ENCODE measurements at places on chromosomes 3 and 15.
A peak's percentile ranks its signal among the peaks of the same experiment; 100 is the strongest.

DNA sequence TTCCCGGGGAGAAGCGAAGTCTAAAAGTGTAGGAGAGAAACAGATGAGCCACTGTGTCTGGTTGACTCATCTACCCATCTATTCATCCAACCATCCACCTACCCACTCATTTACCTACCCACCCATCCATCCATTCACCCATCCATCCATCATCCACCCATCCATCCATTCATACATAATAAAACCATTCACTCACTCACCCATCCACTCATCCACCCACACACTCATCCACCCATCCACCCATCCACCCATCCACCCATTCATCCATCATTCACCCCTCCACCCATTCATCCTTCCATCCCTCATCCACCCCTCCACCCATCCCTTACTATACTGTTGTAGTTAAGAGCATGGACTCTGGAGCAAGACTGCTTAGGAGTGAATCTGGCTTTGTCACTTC, 136.4 kb upstream of the ATP2B2 start:
- no peak for DNase-seq

DNA sequence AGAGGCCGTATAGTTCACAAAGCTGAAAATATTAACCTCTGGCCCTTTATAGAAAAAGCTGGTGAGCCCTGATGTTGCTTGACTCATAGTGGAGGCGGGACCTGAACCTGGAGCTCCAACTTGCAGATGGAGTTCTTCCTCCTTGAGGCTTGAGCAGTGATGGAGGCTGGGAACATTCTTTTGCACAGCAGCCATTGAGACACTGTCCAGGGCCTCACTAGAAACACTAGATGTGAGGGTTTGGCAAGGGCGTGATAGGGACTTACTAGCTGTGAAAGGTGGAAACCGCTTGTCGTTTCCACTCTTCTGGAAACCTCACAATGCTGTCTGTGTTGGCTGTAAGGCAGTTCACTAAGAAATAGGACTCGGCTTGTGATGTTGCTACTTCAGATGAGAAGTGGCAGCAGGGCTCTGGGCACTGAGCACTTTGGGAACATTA, 12.5 kb downstream of the SMAD6 start:
- no peak for DNase-seq

- DNase-seq = no peak
Observed at GRCh38 chr3:34263101-34263621, 464.7 kb downstream of the PDCD6IP start.

DNA sequence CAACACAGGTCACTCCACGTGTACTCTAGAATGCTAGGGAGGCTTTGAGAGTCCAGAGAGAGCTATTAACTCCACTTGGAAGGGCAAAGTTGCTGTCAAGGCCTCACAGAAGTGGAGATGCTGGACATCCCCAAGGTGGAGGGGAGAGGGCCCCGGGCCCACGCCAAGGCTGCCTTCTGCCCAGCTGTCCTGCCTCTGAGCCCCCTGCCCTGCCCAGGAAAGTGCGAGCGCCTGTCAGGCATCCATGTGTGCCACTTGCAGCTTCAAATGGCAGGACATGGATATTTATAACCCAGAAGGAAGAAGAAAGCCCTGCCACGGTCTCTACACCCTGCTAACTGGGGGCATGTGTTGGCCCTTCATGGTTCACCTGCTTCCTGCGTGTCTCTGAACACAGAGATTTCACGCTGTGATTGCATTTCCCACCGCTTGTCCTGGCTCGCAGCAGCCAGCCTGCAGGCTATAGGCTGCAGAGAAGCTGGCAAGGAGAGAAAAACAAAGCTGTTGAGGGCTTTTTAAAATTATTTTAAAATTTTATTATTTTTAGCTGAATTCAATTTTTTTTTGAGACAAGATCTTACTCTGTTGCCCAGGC, 17.0 kb downstream of the ANKDD1A start:
- no peak for DNase-seq

DNA sequence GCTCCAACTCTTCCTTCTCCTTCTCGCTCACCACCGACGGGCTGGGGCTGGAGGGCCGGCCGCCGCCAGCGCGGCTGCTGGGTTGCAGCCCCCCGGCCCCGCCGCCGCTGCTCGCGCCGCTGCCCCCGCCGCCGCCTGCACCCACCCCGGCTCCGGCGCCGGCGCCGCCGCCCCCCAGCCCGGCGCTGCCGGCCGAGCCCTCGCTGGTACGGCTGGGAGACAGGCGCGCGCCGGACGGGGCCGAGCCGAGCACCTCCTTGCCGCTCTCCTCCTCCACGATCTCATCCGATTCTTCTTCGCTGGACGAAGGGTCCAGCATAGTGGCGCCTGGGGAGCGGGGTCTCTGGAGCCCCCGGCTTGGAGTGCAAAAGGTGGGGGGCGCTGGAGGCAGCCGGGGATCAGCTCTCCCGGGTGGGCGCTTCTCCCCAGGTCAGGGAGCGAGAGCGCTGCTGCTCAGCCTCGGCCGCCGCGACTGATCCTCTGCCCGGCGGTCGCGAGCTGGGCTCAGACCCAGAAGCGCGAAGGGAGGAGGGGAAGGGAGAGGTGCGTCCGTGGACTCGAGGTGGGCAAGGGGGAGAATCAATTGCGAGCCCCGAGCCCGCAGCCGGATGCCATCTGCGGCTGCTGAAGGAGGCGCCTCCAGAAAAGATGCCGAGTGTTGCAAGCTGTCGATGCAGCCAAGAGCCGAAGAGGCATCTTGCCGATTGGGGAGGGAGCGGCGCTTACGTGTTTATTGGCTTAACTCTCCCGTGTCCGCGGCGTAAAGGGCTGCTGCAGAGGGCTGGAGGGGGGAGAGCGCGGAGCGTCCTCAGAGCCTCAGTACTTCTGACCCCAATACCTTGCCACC, at the start of gene CADPS:
TSS of gene CADPS (minus strand) at position 706 of the 847 bp plus-strand sequence. CDS start at position 319, 387 bp downstream.
- no peak for DNase-seq

GRCh38 chr15:75112848-75113492, 88.7 kb upstream of the C15orf39 start:
- DNase-seq = no peak

DNA sequence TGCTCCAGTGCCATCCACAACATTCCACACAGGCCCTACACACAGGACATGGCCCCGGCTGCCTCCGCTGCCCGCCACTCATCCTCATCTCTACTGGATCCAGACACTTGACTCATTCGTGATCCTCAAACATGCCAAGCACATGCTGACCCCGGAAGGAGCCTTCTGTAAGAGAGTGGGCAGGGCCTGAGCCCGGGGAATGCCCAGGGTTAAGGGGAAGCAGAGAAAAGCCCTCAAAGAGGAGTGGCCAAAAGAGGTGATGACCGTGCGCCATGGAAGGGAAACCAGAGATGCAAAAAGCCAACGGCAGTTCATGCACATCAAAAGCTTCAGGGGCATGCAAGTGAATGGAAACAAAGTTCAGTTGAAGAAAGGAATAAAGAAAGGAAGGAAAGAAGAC, 46.1 kb downstream of the RFTN1 start:
- no peak for DNase-seq

DNA sequence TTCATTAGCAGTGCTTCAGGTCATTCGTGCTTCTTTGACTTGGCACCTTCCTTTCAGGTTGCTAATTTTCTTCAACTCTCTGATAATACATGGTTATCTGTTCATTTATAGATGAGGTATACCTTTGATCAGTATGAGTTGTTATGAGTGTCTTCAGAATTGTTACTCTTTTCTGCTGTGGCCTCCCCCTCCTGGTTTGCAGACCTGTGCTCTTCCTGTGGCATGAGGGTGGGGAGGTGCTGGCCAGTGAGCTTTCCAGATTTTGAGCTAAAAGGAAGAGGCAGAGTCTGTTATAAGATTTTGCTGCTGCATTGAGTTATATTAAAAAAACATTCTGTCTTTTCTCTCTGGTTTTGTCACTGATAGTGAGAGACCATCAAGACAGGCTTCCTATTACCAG, 30.8 kb upstream of the GOLGA6L9 start:
- DNase-seq = no peak

DNA sequence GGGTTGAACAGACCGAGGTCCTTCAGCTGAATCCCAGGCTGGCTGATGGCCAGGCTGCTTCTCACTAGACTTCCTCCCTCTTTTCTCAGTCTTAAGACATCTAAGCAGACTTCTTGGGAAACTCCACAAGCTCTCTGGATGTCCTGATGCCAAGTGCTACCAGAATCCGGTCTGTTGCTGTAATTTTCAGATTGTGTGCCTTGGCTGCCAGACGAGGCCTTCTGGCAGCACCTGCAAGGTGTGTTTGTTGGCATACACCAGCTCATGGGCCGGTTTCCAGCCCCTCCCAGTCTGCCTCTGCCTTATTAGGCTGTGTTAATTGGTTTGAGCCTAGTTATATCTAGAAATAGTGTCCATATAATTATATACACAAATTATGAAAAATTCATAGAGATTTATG, 120.6 kb downstream of the TNIK start:
- no peak for DNase-seq

GRCh38 chr3:77373619-77374018, 333.7 kb downstream of the ROBO2 start:
- no peak for DNase-seq

GRCh38 chr15:52352086-52352485, 56.5 kb upstream of the MYO5C start:
- DNase-seq = no peak

- no peak for DNase-seq
Observed at GRCh38 chr3:59191651-59192050, 141.8 kb upstream of the CFAP20DC start.

DNA sequence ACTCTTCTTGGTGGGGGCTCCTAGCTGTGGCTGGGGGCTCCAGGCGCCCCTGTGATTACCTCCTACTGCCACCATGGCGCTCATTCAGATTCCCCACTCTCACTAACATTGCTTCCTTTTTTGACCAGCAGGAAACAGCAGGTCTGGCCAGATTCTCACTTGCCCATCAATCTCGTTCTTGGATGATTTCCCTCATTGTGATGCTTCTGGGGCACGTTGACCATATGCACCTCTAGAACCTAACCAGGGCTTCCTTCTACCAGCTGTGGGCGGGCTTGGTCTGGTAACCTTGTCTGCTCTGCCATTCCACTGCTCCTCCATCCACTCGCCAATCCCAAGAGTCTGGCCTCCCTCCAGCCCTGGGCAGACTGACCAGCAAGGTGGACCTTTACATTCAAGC, 35.9 kb upstream of the PTPN23 start:
- DNase-seq = no peak

GRCh38 chr15:78727561-78727960, 83.7 kb downstream of the ADAMTS7 start:
- DNase-seq = no peak

DNA sequence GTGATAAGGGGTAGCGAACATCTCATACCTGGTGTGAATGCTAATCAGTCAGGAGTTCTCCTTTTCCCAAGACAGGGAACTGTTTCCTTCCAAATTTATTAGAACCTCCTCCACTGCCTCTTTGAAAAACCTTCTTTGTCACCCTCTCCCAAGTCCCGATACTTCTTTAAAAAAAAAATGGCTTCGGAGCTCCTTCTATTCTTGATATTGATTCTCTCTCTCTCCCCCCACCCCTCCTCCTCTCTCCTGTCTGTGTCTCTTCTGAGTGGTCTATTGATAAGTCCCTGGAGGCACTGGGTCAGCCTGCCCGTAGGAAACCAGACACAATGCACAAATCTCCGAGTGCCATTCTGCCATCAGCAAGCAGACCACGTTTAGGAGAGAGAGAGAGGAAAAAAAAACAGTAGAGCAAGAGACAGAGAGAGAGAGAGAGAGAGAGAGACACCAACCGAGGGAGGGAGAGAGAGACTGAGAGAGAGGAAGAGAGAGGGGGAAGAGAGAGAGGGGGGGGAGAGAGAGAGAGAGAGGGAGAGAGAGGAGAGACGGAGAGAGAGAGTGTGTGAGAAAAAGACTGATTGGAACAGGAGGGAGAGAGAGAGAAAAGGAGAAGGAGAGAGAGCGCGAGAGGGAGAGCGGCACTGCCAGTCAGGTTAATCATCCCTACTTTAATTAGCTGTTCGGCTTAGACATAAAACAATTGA, 160.9 kb downstream of the TIGIT start:
- DNase-seq = no peak

DNA sequence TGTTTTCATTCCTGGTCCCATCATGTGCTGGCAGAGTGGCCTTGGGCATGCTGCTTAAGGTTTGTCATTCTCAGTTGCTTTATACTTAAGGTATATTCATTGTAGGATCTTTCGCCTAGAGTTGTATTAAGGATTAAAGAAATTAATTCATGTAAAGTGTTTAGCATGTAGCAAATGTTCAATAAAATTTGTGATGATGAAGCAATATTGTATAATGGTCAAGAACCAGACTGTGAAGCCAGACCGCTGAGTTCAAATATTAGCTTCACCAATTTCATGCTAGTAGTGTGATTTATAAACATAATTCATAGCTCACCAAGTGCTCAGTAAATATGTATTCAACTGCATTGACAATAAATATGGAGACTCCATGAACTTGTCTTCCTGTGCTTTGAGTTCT, 178.5 kb downstream of the BBX start:
- DNase-seq = no peak

- DNase-seq = peak; percentile 38
Observed at GRCh38 chr3:123642182-123642956, 57.5 kb upstream of the HACD2 start.

- no peak for DNase-seq
Observed at GRCh38 chr3:60998858-60999257, 252.4 kb downstream of the FHIT start.

DNA sequence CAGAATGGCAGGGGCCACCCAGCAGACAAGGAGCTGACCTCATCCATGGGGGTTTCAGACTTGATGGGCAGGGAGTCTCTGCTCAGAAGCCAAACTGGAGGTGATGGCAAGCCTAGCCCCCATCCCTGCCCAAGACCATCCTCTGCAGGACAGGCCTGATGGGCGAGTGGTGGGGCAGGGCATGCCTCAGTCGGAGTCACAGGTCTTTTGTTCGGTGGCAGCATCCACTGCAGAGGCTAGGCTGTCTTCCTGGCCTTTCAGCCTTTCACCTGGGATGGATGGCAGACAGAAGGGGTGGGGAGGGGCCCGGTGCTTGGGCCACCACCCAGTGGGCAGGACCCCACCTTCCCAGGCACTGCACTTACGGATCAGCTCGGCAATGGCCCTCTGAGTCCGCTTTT, 44.4 kb downstream of the PTH1R start:
- DNase-seq = no peak

GRCh38 chr3:187746059-187746441, 782 bp upstream of the BCL6 start:
- no peak for DNase-seq

DNA sequence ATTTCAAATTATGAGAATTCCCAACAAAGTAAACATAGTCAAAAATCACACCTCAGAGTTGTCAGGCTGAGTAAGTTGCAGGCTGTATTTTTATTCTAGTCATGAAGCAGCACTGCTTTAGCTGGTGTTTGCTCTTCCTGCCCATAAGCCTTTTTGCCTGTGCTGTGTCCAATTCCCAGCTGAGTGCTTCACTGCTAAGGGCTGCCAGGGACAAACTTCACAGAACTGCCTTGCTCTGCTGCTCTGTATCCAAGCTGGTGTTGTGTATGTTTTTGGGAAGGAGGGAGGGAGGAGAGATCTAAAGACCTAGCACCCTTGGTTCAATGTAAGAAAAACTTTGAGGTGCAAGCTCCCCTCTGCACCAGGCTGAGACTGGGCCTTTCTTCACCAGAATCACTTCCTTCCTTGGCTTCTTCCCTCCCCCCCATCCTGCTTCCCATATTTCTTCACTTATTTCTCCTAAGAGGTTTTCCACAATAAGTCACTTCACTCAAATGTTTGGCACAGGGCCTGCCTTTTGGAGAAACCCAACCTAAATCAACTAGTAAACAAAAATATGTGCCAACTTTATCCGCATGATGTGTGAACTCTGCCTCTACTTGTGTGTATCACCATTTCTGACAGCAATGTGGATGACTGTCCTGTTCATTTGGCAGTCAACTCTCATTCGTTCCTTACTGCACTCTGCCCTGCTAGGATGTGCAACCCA, 156.1 kb downstream of the TBL1XR1 start:
- no peak for DNase-seq

All from stimulated activated CD4-positive, alpha-beta T cell treated with anti-CD3 and anti-CD28 coated beads, TNF-alpha, amount 100 ng/mL, for 48 hours (primary cell).